ENCODE measurements at places on chromosomes 7 and 10. TPM values are rescaled to one million over a fixed set of nuclear protein-coding genes. Genes with fewer than 3 reads are reported as not detected.

GRCh38 chr7:88759230-88760135 lies at the start of gene ZNF804B:
ZNF804B (plus strand) TSS chr7:88759700; CDS start chr7:88759977, 277 bp downstream.
- DNase-seq: no peak

GRCh38 chr7:151018421-151019129 lies 5.7 kb downstream of the ATG9B start:
- no peak for DNase-seq

- DNase-seq: no peak
These were observed 139.4 kb downstream of the DNAJB6 start for GRCh38 chr7:157476201-157476600.

DNA sequence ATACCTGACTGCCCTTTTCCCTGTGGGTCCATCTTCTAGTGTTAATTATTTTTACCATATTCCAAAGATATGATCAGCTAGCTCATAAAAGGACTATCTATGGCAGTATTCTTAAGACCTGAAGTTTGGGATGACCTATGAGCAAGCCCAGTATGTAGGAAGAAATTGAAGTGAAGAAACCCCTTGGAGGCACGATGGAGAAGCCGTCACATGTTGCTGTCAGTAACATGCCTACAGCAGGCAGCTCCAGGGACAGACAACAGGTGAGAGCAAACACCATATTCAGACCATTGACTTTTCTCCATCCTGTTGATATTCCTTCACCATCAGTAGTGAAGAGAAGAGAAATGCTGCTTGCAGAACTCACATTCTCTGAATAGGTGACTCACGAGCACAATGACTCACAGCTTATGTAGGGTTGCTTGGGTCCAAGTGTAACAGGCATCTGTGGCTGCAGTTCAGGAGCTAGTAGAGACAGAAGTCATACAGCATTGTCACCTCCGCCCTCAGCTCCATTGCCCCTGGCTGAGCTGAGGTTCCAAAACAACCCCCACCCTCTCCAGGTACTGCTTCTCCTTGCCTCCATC lies 8.4 kb upstream of the LYZL2 start:
- DNase-seq: no peak

DNA sequence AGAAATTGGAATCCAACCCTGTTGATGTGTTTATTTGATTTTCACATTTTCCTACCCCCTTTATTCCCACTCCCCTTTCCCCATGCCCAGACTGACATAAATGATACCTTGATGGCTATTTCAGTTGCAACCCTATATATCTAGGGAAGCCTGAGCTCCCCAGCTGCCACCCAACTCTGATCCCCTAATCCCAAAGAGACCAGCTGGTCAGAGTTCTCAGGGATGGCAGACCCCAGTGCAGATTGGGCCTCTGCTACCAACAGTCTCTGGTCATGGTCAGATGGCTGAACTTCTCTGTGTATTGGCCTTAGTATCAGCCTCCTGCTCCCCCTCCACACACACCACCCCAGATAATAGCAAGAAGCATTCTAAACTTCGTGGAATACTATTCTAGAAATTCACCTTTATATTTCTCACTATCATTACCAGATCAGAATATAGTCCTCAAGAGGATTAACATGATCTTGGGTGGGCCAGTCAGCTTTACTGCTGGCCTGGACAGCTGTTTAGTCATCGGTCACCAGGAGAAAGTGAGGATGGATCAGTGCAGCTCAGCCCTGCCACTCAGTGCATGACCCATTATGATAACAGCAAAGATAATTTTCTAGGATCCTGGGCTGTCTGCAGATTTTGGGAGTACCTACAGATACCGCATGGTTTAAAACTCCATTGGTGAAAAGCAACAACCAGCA lies 24.5 kb upstream of the BTRC start:
- no peak for DNase-seq

GRCh38 chr7:85997515-85997914 lies 646.2 kb upstream of the GRM3 start:
- DNase-seq: no peak

GRCh38 chr7:123372368-123372767 lies 162.0 kb downstream of the IQUB start:
- no peak for DNase-seq

DNA sequence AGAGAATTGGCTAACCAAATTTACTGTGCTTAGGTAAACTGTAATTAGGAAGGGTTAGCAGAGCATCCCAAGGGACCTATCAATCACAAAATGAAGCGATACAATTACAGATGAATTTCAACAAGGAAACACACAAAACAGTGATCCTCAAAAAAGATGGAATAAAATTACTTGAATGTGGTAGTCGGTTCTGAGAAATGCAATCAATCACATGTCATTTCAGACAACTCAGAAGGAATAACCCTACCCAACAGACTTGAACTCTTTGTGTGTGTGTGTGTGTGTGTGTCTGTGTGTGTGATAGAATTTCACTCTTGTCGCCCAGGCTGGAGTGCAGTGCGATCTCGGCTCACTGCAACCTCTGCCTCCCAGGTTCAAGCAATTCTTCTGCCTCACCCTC lies 43.5 kb downstream of the ST8SIA6 start:
- DNase-seq: no peak

The SNX10 gene
- 4.2 TPM for total RNA-seq

The CHRM2 gene
- 9.1 TPM for total RNA-seq

The CUEDC2 gene
- total RNA-seq: 92.7 TPM

The PAPOLB gene
- total RNA-seq: 0.46 TPM

The SLC26A5 gene
- total RNA-seq: not detected

The ELFN1 gene
- 2.2 TPM for total RNA-seq

The ABCA13 gene
- total RNA-seq: 0.26 TPM
